MM.1S (cell line): ENCODE measurements at places on chromosomes 7 and 10.
A peak's percentile ranks its signal among the peaks of the same experiment; 100 is the strongest.

GRCh38 chr10:61901829-61902444, 438 bp downstream of the ARID5B start:
- DNase-seq = peak; percentile 44

DNA sequence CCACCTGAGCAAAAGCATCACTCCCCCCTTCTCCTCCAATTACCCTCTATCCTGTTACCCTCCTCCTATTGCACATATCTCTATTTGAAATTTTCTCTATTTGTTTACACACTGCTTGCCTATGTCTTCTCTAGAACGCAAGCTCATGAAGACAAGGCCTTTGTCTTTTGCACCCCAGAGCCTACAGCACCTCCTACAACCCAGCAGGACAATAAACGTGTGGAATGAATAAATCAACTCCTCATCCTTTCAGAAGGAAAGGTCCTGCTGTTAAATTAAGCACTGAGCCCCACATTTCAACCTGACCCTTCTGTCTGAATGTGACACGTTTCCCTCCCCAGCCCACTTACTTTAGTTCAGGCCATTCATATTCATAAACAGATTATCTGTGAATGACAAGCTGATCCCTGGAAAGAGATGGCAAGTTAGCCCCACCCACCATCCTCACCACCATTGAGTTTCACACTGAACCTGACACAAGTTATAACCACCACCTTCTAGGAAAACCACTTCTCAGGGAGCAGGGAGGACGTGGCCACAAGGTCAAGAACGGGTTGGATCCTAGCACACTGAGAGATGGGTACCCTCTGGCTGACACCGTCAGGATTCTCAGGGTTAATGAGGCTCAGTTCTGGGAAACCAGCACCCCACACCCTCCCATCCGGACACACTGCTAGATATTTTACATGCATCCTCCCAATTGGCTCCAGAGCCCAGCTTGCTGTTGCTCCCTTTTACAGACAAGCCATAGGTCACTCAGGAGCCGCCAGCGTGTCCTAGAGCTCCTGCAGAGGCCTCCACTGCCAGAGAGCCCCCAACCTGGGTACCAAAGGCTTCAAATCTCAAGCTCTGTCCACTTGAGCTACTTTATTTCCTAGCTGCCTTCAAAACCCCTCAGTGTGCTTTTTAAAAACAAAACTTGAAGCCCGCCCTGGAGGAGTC, 934 bp downstream of the PRTFDC1 start:
- no peak for DNase-seq

GRCh38 chr10:101649525-101650085, 45.4 kb downstream of the FBXW4 start:
- no peak for DNase-seq

DNA sequence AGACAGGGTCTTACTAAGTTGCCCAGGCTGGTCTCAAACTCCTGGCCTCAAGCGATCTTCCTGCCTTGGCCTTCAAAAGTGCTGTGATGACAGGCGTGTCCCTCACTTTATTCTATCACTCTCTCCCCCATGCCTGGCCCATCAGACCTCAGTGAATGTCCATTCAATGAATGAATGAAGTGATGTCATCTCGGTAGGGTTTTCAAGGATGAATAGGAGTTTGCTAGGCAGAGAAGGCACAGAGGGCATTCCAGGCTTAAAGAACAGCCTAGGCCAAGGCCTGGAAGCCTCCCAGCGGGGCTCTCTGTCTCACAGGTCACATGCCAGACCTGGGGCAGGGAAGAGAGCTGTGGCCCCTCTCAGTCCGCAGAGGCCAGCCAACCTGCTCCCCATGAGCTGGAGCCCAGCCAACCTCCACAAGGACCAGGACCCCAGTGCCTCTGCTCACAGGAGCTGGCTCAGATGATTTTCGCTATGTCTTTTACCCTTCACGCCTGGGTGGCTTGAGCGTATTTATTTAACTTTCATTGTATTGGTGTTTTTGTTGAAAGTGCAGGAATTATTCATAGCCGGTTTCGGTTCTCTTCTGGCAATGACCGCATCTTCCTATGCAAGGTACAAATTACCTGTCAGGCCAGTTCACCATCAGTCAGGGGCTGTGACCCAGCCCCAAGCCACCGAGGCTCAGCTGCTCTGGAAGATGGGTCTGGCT, 11.8 kb upstream of the TNRC18 start:
- peak; percentile 88 for DNase-seq

DNA sequence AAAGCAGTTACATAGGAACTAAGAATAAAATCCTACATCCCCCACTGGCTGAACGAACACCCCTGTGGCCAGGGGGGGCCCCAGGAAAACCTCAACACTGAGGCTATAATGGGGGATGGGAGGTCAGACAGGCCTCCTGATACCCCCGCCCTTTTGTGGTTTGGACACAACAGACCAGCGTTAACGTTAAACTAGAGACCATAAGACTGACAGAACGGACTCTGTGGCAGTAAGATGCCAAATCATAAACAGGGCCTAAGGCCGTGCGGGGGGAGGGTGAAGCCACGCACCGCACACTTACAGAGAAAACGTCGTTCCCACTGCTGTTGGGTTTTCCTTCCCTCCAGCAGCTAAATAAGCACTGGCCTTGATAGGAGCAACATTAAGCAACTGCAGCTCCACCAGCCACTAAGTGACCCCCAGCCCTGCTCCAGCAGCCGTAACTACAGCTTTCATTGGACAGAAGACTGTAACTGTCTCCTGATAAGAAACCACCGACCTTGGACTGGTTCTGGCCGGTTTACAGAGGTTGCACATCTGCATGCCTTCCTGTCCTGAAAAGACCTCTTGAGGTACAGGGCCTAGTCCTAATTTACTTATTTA, 3.4 kb upstream of the PPP2R2D start:
- DNase-seq = no peak

GRCh38 chr10:122637376-122637775, 62.3 kb downstream of the C10orf120 start:
- no peak for DNase-seq

- no peak for DNase-seq
Measured at GRCh38 chr7:140008755-140009610, 53.8 kb downstream of the PARP12 start.

GRCh38 chr10:102434394-102435132, 2.2 kb upstream of the CUEDC2 start:
- DNase-seq = no peak

DNA sequence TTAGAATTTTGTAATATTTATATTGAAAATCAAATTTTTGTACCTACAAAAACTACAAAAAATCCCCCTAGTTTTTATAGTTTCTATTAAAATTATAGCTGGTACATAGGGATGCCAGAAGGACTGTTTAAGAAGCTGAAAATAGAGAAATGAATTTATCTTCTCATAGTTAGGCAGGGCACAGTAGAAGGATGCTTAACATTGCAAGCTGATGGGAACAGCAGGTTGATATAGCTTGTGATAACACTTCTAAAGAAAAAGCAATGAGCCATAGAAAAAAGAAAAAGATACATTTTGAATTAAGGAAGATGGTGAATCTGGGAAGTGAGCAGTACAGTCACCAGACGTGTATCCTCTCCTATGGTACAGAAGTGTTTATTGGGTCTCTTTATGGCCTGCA, 32.0 kb downstream of the PTEN start:
- no peak for DNase-seq

- peak; percentile 55 for DNase-seq
Measured at GRCh38 chr7:42913591-42913990, 1.7 kb upstream of the C7orf25 start.

DNA sequence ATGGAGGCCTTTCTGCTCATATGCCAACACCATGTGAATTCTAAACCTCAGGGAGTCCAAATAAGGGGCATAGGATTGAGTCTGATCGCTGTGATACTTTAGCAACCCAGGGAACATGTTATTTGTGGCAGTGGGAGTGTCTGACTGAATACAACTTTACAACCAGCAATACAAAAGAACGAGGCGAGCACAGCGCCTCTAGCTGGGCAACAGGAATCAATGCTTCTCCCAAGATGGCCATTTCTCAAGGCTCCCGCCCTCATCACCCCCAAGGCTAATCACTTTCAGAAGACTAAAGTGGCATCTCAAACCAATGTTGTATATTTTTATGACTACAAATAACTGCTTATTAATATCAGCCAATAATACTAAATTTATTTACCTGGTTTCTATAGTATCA, 28.1 kb downstream of the YWHAG start:
- DNase-seq = no peak

GRCh38 chr7:36348771-36349170, 40.9 kb upstream of the ANLN start:
- DNase-seq = no peak

- DNase-seq = no peak
Measured at GRCh38 chr10:125174360-125174759, 14.0 kb upstream of the CTBP2 start.

GRCh38 chr10:1413823-1414222, 323.5 kb downstream of the ADARB2 start:
- no peak for DNase-seq

DNA sequence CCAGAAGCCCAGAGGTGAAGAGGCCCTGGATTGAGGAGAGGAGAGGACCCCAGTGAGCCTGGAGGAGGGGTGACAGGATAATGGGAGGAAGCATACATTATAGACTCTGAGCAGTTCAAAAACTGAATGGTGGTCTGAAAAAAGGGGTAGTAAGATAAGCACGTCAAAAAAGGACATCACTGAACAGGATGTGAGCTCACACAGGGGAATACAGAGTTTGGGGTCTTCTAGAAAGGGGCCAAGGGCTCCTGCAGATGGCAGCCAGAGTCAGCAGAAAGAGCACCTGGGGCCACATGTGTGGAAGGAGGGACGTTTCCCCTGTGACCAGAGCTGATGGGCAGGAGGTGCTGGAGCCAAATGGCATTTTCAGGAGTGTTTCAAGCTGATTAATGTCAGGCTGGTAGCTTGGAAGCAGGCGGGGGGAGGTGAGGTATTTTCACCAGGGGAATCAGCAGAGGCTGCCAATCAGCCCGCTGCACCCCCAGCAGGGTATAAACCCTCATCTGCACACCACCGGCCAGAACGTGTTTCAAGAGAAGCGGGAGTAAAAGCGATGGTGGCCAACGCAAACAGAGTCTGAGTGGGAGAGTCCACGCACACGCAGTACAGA, 85.8 kb downstream of the TNS3 start:
- DNase-seq = no peak

GRCh38 chr10:128498378-128498730, 372.1 kb upstream of the MKI67 start:
- no peak for DNase-seq

DNA sequence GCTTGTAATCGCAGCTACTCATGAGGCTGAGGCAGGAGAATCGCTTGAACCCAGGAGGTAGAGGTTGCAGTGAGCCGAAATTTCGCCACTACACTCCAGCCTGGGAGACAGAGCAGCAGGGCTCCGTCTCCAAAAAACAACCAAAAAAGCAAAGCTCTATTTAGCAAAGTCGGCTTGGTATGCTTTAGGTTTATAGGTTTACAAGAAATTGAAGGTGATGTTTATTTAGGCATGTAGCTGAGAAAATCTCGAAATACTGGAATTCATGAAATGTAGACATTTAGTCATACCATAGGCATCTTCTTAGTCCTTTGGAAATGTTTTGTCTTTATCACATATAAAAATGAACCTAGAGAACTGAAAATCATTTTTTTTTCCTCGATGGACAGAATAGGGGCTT, 453.8 kb upstream of the ANKRD30A start:
- no peak for DNase-seq

DNA sequence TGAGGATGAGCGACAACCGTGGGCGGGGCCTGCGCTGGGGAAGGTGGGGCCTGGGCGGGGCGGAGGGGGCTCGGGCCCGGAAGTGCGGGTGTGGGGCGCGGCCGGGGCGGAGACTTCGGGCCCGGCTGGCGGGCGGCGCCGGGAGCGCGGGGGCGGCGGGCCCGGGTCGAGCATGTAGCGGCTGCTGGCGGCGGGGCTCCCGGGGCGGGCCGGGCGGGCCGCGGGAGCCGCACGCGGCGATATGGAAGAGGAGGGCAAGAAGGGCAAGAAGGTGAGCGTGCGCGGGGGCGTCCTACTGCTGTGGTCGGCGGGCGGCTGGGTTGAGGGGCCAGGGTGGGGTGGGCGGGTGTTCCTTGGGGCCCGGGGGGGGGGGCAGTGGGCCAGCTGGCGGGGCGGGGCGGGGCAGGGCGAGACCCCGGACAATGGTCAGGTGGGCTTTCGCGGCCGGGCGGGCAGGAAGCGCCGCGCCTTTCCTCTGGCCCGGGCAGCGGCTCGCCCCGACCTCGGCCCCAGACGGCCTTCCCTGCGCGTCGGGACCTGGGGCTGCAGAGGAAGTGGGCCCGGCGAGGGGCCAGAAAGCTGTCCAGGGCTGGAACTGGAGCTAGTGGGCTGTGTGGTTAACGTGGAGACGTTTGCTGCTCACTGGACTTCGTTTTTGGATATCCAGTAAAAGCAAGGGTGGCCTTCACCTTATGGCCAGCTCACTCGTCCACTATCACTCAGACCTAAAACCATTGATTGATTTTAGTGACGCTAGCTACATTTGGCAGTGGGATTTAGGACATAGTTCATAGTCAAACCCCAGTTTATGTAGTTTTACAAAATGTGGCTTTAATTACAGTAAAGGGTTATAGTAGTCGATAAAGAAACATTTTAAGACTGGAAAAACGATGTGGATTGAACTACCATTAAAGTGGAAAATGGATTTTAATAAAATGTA, at the start of gene CCM2:
CCM2 (plus strand) TSS at position 109 of the 940 bp plus-strand sequence; CDS start at position 242, 133 bp downstream.
- DNase-seq = peak; percentile 35

DNA sequence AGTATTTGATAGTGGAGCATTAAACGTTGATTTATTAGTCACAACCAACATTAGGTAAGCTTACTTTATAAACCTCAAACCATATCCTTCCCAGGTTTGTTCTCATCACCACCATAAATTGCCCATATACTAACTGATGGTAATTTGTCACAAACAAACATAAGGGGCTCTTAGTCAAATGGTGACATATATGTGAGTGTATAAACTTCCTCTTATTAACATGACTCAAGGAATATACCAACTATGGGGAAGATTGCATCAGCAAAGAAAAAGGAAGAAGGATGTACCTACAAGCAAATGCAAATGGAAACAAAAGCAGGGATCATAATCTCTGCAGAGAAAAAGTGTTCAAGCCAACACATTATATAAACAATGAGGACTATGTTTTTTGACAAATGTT, 418.2 kb upstream of the AKR1E2 start:
- no peak for DNase-seq

DNA sequence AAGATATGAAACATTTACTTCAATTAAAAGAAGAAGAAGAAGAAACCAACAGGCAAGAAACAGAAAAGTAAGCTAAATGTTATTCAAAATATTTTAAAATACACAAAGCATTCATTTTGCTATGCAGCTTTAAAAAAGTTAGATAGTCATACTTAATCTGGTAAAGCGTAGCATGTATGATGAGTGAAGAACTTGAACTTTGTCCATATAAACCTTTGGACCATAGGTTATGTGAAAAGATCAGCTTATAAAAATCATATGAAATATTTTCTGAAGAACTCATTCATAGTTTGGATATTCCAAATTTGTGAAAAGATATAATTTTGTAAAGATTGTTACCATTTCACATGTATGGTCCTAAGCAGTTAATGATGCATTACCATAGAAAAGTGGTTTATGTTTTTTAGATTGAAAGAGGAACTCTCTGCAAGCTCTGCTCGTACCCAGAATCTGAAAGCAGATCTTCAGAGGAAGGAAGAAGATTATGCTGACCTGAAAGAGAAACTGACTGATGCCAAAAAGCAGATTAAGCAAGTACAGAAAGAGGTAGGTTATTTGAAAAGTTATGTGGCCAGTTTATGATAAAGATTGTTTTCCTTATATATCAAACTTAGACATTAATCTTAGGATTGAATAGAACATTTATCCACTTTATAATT, 37.3 kb downstream of the KIF20B start:
- DNase-seq = peak; percentile 65

GRCh38 chr10:30781670-30782121, 152.1 kb upstream of the LYZL2 start:
- DNase-seq = no peak

GRCh38 chr10:7090529-7090928, 320.3 kb downstream of the SFMBT2 start:
- DNase-seq = no peak

GRCh38 chr7:101635484-101635883, 6.4 kb upstream of the MYL10 start:
- DNase-seq = no peak
